ENCODE measurements at places on chromosomes 5 and 9. TPM values are rescaled to one million over a fixed set of nuclear protein-coding genes. Genes with fewer than 3 reads are reported as not detected.

DNA sequence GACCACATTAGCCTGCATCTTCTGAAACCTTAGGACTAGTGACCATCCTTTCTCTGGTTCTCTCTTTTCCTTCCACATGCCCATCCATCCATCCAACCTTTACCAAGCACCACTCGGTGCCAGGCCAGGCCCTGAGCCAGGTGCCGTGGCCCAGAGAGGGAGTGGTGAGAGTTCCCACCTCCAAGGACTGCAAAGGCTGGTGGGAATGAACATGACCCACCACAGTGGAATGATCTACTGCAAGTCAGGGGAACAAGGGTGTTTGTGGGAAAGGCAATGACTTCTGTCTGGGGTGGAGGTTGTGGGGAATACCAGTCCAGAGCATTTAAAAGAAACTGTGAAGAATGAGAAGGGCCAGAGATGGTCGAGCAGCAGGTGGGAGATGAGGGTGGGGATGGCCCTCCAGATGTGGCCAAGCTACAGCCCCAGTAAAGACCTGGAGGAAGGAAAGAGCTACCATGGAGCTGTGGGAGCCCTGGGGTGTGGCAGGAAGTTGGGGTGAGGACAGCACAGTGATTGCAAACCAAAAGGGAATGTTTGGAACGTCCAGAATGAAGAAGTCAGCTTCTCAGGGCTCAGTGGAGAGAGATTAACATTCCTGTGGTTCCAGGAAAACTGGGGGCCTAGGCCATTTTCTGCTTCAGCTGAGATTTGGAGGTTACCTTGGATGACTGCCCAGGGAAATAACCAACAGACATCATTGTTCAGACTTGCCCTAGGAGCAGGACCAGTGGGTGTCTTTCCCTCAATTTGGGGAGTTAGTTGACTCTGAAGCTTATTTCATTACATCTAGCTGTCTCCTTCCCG, 30.7 kb upstream of the CORO2A start:
- H3K4me3 ChIP-seq: peak overlapping the region; percentile 4
- H3K27ac ChIP-seq: peak overlapping the region; percentile 77
- no peaks in the 10 kb centered on the region for H3K27me3 ChIP-seq
- H3K36me3 ChIP-seq: peaks cover 74% of the 10 kb centered on the region

- no peak for DNase-seq
- no peaks in the 10 kb centered on the region for H3K27me3 ChIP-seq
- no peaks in the 10 kb centered on the region for H3K4me1 ChIP-seq
- H3K4me3 ChIP-seq: no peak overlapping the region
- H3K36me3 ChIP-seq: peaks cover 9% of the 10 kb centered on the region
Measured at GRCh38 chr5:108046955-108047670, 334.8 kb downstream of the FBXL17 start.

DNA sequence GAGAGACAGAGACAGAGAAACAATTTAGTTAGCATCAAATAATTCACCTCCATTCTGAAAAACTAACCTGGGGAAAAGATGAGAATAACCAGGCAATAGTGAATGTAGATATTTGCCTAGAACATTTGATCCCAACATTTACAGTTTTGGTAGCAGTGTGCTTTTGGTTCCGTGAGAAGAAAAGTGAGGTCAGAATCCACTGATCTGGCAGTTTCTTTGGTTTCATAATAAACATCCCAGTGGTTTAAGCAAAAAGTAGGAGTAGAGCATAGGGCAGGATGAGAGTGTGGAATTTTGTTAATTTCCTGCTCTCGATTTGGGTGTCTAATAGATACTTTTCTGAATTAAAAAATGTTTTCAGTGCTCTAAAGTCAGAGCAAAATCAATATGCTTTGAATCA, 887.0 kb downstream of the NR2F1-AS1 start:
- no peaks in the 10 kb centered on the region for H3K27me3 ChIP-seq
- no peaks in the 10 kb centered on the region for H3K36me3 ChIP-seq
- H3K4me3 ChIP-seq: no peak overlapping the region
- H3K4me1 ChIP-seq: no peaks in the 10 kb centered on the region
- DNase-seq: no peak
- H3K27ac ChIP-seq: no peak overlapping the region

Gene PRRX2
- not detected for total RNA-seq

DNA sequence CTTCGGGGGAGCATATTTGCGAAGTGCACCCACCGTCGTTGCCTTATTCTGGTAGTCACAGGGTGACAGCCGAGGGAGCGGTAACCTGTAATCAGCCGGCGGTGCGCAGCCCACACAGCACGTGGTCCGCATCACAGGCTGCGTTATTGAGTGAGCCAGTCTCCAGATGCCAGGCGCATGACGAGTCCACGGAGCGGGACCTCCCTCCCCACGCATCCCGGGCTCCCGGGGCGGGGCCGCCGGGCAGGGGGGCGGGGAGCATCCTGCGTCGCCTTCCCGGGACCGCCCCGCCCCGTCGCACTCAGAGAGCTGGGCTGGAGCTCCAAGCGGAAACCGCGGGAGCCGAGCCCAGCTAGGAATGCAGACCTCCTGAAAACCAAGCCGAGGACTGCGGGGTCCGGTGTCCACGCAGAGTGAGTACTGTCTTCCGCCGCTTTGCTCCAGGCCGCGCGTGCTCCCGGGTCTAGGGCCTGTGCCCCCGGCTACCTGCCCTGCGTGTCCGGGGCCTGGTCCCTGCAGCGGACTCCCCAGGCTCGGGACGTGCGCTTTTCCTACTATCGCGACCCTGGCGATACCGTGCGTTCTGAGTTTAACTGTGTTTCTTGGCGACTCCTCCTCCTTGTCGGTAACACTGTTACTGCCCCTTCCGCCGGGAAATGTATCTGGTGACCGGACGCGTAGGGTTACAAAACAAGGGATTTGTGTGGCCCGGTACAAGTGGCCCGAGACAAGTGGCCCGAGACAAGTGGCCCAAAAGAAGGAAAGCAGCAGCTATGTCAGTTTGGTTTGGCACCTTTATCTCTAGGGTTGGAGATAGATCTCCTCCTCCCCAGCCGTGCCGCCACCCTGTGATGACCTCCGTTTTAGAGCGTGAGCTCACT, 40.6 kb downstream of the CAST start:
- peaks cover 17% of the 10 kb centered on the region for H3K36me3 ChIP-seq
- DNase-seq: peak; percentile 91
- peak overlapping the region; percentile 97 for H3K27ac ChIP-seq
- H3K4me1 ChIP-seq: peaks cover 56% of the 10 kb centered on the region
- peak overlapping the region; percentile 82 for H3K4me3 ChIP-seq

GRCh38 chr5:67542479-67542878, 345.9 kb upstream of the CD180 start:
- H3K4me3 ChIP-seq: no peak overlapping the region
- no peak for DNase-seq
- no peaks in the 10 kb centered on the region for H3K4me1 ChIP-seq
- H3K36me3 ChIP-seq: no peaks in the 10 kb centered on the region

DNA sequence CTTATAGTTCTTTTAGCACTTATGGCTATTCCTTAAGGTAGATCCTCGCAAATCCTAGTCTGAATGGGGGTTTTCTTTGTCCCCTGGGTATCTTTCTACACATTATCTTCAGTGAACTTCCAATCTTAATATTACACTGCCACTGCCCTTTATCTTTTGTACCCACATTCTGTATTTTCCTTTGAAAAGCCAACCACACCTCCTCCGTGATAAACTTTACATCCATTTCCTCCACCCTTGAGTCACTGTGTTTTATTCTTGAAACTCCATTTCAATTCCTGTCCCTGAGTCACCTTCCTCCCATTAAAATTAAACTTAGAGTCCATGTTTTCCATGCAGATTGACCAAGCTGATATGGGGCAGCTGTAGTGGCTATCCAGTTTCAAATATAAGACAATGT, 43.2 kb upstream of the RICTOR start:
- H3K36me3 ChIP-seq: no peaks in the 10 kb centered on the region
- H3K4me1 ChIP-seq: peaks cover 13% of the 10 kb centered on the region
- DNase-seq: no peak
- H3K4me3 ChIP-seq: no peak overlapping the region

Gene TRIM36
- total RNA-seq: 4.9 TPM

DNA sequence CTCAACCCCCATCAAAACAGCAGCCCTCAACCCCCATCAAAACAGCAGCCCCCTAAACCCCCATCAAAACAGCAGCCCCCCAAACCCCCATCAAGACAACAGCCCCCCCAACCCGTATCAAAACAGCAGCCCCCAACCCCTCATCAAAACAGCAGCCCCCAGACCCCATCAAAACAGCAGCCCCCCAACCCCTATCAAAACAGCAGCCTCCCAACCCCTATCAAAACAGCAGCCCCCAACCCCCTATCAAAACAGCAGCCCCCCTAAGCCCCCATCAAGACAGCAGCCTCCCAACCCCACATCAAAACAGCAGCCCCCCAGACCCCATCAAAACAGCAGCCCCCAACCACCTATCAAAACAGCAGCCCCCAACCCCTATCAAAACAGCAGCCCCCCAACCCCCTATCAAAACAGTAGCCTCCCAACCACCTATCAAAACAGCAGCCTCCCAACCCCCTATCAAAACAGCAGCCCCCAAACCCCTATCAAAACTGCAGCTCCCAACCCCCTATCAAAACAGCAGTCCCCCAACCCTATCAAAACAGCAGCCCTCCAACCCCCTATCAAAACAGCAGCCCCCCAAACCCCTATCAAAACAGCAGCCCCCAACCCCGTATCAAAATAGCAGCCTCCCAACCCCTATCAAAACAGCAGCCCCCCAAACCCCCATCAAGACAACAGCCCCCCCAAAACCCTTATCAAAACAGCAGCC, 1.2 kb downstream of the TPPP start:
- H3K27ac ChIP-seq: no peak overlapping the region
- peaks cover 8% of the 10 kb centered on the region for H3K27me3 ChIP-seq
- DNase-seq: no peak
- H3K4me1 ChIP-seq: no peaks in the 10 kb centered on the region
- H3K36me3 ChIP-seq: no peaks in the 10 kb centered on the region
- peak overlapping the region; percentile 38 for H3K4me3 ChIP-seq

- peaks cover 15% of the 10 kb centered on the region for H3K4me1 ChIP-seq
- peak; percentile 83 for DNase-seq
- H3K36me3 ChIP-seq: no peaks in the 10 kb centered on the region
- H3K4me3 ChIP-seq: no peak overlapping the region
- peaks cover 40% of the 10 kb centered on the region for H3K27me3 ChIP-seq
Measured at GRCh38 chr9:114779352-114779845, 26.4 kb downstream of the TNFSF15 start.

GRCh38 chr9:93097511-93098201, 1.6 kb downstream of the CARD19 start:
- H3K4me1 ChIP-seq: peaks cover 23% of the 10 kb centered on the region
- H3K27ac ChIP-seq: peak overlapping the region; percentile 43
- H3K36me3 ChIP-seq: peaks cover 4% of the 10 kb centered on the region
- no peaks in the 10 kb centered on the region for H3K27me3 ChIP-seq

DNA sequence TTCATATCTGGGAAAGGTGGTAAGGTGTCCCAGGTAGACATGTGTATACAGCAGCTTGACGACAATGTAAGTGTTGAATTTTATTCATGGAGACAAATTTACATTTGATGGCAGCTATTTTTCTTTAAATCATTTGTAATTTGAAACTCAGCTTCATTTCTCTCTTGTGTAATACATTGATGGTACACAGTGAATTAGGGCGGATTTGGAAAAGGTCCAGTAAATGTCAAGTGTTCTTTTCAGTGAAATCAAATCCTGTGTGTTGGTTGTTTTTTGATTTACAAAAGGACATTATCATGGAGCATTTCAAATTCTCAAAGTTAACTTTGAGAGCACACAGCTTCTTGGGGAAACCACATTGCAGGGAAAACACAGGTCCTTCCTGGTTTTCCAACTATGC, 30.0 kb upstream of the PCSK1 start:
- DNase-seq: peak; percentile 64
- peaks cover 6% of the 10 kb centered on the region for H3K4me1 ChIP-seq
- H3K27me3 ChIP-seq: no peaks in the 10 kb centered on the region
- no peak overlapping the region for H3K4me3 ChIP-seq
- H3K36me3 ChIP-seq: no peaks in the 10 kb centered on the region

Gene SEC16A
- 88.8 TPM for total RNA-seq

GRCh38 chr9:34517185-34517584, 5.6 kb downstream of the ENHO start:
- H3K27ac ChIP-seq: no peak overlapping the region
- peaks cover 29% of the 10 kb centered on the region for H3K27me3 ChIP-seq
- no peak for DNase-seq
- no peak overlapping the region for H3K4me3 ChIP-seq
- H3K4me1 ChIP-seq: no peaks in the 10 kb centered on the region

Measured in MCF 10A (cell line).